ENCODE measurements at places on chromosomes 3 and 15.

DNA sequence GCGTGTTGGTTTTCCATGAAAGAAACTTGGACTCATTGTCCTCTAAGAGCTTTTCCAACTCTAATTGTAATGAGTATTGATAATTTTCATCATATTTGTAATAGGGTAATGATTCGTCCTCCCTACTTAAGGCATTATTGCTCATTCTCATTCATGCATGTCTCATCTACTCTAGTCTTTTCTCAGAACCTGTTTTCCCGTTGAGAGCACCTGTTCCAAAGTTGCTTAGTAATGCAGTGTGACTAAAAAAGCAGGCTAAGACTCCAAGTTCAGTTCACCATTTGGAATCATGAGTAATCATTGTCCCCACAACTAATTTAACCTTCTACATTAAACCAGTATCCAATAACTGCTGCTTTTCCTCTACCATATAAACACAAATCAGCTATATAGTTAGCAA lies 84.0 kb downstream of the FILIP1L start:
- no peak for DNase-seq

DNA sequence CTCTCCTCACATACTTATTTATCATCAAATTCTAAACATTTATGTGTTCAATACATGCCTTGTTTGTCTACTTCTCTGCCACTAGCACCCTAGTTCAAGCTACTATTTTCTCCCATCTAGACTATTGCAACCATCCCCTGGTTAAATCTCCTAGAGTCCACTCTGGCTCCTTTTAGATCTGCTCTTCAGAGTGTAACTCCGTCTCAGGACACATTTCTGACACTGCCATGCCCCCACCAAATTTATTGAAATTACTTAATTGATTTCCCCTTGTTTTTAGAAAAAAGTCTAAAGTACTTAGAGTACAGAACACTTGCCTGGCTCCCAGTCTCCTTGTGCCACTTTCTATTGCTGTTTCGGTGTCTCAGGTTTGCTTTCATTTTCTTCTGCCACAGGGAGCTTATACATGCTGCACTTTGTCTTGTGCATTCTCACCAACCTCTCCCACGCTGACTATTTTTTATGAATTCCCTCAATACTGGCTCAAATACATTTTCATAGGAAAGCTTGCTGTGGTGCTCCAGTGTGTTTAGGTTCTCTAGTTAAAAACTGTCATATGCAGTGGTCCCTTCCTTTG lies 792.3 kb downstream of the DIPK2A start:
- DNase-seq = no peak

GRCh38 chr15:42737529-42738328 lies 801 bp upstream of the CDAN1 start:
- no peak for DNase-seq

DNA sequence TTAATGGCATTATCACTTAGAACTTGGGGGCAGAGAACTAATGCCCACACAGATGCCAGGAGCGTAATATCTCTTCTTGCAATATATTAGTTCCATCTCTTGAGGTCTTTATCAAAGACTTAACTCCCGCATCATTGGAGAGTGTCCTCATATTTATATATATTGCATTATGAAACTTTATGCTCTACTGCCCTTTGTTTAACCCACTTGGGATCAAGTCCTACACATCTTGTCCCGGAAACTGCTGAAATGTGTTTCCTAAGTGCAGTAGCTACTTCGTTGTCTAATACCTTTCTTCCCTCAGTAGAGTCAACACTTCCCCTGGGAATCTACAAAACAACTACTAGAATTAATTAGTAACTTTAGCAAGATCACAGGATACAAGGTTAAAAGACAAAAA lies 1029.2 kb downstream of the OTOL1 start:
- DNase-seq = no peak

- no peak for DNase-seq
These were observed 135.4 kb downstream of the MCTP2 start for GRCh38 chr15:94366781-94367180.

- no peak for DNase-seq
These were observed 82.9 kb downstream of the SCN11A start for GRCh38 chr3:38968891-38969290.

DNA sequence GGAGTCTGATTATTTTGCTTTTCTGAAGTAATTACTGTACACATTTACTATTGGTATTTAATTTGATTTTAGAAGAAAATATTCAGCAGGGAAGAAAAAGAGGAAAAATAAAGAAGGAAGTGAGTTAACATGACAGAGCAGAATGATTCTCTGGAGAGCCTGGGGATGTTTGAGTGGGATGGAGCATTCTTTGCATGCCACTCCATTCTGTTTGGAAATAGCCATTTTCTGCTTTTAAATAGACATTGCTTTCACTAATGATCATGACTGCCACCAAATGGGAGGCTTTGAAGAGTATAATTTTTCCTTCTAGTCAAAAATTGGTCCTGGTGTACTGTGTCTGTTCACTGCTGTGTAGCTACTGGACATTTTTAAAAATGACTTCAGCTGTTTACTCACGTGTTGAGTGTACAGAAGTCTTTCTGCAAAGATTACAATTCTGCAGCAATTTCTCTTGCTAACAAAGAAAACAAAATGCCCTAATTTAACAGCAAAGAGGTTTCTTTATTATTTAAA lies 196.1 kb downstream of the RYR3 start:
- no peak for DNase-seq

GRCh38 chr3:76582632-76583378 lies 457.1 kb upstream of the ROBO2 start:
- no peak for DNase-seq

- no peak for DNase-seq
These were observed 41.5 kb downstream of the MAPK6 start for GRCh38 chr15:52060501-52060900.

DNA sequence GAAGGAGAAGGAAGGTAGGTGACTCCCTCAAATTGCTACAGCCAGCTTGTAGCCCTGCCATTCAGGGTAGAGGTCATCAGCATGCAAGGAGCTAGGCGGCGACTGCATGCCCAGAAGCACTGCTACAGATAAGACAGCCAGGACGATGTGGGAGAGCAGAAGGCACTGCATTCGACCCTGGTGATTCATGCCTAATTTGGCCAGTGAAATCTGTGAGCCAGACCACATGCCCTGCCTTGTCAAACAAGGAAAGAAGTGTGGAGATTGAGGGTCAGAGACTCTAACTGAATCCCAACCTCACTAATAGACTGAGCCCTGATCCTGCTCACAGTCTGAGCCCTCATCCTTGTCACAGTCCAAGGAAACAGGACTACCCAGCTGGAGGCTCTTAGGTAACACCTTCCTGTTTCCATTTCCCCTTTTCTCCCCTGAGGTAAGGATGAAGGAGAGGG lies 86.6 kb downstream of the LINGO1 start:
- no peak for DNase-seq

- no peak for DNase-seq
These were observed 33.9 kb downstream of the HRH1 start for GRCh38 chr3:11188231-11188630.

GRCh38 chr15:40991355-40991754 lies 38.1 kb downstream of the CHAC1 start:
- DNase-seq = no peak

- no peak for DNase-seq
These were observed 7.3 kb downstream of the RAB27A start for GRCh38 chr15:55282284-55282833.

- DNase-seq = no peak
These were observed 441.2 kb downstream of the ROBO1 start for GRCh38 chr3:79326642-79327041.

- DNase-seq = no peak
These were observed 71.4 kb upstream of the PLCL2 start for GRCh38 chr3:16813336-16813735.

GRCh38 chr15:36797128-36797527 lies 217.7 kb downstream of the CDIN1 start:
- DNase-seq = no peak

- DNase-seq = no peak
These were observed 778.0 kb upstream of the NECTIN3 start for GRCh38 chr3:110293660-110294059.

DNA sequence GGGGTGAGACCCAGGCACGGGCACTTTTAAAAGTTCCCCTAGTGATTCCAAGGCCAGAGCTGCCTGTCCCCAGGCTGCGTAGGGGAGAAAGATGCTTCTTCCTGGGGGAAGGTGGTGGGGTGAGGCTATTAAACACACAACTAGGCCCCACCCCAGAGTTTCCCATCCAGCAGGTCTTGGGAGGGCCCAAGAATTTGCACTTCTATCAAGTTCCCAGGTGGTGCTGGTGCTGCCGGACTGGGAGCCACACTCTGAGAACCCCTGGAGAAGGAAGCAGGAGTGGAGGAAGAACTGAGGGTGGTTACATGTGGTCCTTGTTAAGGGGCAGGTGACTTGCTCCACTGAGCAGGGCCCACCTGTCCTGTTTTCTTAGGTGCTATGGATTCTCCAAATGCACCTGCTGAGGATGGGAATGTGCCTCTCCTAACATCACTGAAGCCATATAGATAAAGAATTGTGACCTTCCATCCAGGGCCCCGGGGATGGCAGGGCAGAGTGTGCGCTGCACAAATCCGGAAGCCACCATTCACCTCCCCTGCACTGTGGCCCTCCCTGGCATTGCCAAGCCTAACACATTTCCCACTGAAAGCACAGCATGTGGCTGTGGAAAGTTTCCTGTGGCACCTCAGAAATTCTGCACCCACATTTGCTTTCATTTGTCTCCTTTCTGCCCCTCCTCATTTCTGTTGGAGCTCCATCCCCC lies 111.5 kb upstream of the MEF2A start:
- DNase-seq = no peak

- no peak for DNase-seq
These were observed 3.6 kb upstream of the NMD3 start for GRCh38 chr3:161217496-161217895.

DNA sequence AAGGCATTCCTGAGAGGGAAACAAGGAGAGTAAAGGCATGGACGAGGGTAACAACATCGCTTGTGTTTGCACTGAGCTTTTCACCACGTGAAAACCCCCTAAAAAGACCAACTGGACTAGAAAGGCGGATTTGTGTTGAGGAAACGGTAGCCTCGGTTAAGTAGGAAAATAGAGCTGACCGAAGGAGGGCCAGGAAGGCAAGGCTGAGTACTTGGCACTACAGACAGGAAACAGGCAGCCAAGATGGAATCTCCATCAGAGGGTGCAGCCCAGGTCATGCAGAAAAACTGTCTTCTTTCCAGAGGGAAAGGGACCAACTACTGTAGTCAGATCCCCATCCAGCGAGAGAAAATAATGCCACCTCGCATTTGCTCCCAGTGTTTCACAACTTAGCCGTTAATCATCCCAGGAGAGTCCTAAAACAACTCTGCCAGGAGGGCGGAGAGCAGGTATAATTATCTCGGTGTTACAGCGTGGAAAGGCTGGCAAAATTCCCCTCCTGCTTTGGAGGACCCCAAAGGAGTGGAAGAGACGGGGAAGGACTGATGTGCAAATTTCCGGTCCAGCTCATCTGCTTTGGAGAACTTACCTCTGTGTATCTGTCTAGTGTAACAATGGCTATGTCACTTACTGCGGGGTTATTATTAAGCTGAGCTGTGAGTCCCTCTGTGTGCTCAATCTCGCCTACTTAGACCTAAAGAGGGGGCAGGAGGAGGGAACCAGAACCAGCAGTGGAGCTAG lies 77.2 kb downstream of the MYO1E start:
- DNase-seq = no peak

DNA sequence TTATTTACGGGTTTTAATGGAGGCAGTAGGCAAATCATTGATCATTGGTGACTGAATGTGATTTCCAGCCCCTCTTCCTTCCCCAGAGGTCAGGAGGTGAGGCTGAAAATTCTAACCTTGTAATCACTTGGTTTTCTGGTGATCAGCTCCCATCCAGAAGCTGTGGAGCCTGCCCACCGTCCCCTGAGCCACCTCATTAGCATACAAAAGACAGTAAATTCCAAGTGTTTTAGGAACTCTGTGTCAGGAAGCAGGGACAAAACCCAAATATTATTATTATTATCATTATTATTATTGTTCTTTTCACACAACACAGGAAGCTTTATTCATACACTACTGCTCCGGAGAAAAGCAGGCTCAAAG lies 18.2 kb downstream of the FOXB1 start:
- DNase-seq = no peak

- DNase-seq = no peak
These were observed 46.3 kb downstream of the SENP7 start for GRCh38 chr3:101466465-101467309.

- DNase-seq = no peak
These were observed 820.4 kb upstream of the ALCAM start for GRCh38 chr3:104546301-104546700.

DNA sequence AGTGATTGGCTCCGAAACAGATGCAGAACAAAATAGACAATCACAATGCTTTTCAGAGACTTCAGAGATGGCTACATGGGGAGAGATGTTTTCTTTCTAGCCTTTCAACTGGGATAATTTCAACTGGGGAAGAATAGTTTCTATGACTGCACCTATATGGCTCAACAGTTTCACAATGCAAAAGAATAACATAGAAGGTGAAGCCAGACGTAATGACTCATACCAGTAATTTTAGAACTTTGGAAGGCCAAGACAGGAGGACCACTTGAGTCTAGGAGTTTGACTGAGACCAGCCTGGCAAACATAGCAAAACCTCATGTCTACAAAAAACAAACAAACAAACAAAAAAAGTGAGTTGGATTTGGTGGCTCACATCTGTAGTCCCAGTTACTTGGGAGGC lies 180.2 kb upstream of the CHL1 start:
- DNase-seq = no peak

DNA sequence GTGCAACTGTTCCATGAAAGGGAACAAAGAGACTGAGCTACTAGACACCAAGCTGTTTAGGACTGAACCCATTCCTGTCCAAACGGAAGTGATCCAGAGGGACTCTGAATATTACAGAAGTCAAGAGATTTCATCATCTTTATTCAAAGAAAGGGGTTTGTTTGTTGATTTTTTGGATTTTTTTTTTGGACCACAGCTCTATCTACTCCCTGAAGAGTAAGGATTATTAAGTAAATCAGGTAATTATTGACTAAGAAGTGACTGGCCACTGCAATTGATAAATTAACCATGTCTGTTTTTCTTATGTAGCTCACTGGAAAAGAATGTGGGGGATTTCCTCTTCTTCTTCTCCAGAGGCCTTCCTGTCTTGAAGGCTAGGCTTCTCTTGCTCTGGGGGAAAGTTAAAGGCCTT lies 146.6 kb upstream of the TPM1 start:
- no peak for DNase-seq

DNA sequence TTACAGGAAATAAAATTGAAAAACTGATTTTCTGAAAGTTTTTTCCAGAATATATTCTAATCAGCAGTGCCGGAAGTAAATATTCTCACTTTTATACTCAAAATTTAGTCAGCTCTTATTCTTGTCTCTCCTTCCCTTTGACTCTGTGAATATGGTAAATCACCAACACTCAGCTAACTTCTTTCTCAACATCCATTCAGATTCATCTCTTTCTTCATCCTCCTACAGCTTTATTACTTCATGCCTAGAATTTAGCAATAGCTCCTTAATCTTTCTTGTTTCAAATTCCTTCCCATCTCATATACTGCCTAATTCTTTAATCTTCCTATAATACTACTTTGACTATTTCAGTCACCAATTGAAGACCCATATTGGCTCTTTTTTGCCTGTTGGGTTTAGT lies 67.9 kb downstream of the FGF7 start:
- no peak for DNase-seq

Data from stimulated activated CD8-positive, alpha-beta memory T cell treated with anti-CD3 and anti-CD28 coated beads, Interleukin-7, amount 100 ng/mL, for 1 hour (primary cell).